ENCODE measurements at places on chromosomes 12 and 14.

DNA sequence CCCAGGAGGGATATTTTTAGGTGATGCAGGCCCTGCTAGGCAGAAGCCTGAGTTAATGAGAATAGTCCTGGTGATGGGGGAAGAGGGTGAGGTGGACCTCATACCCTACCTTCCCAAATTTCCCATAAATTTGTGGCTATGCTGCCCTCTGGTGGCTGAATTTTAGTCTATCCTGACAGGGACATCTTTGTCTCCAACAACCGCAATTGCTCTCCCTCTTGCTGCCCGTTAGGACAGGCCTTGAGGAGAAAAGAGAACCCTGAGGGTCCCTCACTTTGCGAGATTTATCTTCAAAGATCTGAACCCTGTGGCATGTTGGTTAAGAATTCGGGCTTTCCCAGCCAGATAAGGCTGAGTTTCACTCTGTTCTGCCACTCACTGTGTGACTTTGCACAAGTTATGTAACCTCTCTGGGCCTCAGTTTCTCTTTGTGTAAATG, 9.8 kb upstream of the ZNF385A start:
- no peak for DNase-seq

DNA sequence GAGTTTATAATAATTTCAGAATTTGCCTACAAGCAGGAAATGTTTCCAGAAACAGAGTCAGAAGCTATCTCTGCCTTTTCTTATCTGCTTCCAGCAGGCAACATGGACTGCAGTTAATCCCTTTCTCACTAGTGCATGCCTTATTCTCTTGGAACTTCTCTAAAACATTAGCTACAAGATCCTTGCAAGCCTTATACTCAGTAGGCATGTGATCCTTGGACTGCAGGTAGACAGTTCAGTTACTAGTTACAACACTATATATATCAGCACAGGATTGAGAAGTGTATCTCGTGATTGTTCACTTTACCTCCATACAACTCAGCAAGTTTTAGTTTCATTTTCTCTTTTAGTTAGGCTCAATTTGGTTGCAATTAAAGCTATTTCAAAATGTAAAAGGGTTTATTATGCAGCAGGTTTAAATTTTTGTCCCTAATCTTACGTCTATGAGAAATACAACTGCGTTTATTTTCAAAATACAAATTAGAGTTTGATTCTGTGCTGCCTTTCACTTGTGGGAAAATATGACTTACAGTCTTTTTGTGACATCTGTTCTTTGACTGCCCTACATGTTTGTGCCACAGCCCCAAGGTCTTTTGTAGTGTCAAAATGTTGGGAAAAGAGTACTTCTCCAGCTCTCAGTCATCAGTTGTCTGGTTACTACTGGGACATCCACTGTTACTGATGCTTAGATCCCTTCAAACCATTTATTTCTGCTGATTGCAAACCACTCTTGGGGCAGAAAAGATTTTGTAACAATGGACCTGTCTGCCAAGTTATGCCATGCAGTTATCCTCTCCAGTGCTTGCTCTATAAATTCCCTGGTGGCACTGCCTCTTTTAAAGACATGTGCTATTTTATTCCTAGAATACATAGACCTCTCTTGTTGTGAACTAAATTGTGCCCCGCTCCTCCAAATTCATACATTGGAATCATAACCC, 709.0 kb upstream of the FOXG1 start:
- DNase-seq: no peak

DNA sequence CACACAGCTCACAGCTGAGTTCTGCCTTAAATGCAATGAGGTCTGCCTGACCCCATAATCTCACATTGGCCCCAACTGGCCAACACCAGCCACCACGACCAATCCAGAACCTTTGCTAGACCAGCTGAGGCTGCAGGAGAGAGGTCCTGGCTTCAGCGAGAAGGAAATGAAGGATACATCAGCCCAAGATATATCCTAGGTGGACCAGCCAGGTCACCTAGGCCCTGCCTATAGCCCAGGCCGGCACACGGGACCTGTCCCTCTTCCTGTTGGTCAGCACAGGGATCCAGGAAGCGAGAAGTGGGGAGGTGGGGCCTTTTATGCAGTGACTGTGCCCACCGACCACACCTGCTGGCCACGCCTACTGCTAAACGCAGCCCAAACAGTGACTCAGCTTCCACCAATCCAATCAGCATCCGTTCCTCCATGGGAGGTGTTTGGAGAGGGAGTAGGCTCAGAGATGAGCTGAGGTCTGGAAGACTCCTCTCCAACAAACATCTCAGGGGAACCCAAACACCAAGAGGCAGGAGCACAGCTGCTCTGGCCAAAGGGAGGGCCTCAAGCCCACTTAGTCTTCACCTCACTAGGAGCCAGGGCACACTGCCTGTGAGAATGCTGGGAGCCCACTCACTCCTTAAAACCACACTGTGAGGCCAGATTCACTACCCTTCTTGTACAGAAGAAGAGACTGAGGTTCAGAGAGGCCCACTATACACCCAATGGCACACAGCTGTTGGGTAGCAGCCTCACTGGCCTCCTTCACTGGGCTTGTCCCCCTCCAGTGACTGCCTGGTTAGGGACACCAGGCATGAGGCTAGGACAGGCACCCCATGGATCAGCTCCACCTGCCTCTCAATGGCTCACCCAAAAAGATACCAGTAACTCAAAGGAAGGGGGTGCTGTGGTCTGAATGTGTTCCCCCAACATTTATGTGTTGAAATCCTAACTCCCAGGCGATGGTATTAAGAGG, 51.3 kb upstream of the PPP2R5C start:
- DNase-seq: no peak

- DNase-seq: no peak
Observed at GRCh38 chr14:51657762-51658161, 6.1 kb downstream of the FRMD6 start.
